ENCODE measurements at places on chromosomes 7 and 10. TPM values are rescaled to one million over a fixed set of nuclear protein-coding genes. Genes with fewer than 3 reads are reported as not detected.
A peak's percentile ranks its signal among the peaks of the same experiment; 100 is the strongest.

DNA sequence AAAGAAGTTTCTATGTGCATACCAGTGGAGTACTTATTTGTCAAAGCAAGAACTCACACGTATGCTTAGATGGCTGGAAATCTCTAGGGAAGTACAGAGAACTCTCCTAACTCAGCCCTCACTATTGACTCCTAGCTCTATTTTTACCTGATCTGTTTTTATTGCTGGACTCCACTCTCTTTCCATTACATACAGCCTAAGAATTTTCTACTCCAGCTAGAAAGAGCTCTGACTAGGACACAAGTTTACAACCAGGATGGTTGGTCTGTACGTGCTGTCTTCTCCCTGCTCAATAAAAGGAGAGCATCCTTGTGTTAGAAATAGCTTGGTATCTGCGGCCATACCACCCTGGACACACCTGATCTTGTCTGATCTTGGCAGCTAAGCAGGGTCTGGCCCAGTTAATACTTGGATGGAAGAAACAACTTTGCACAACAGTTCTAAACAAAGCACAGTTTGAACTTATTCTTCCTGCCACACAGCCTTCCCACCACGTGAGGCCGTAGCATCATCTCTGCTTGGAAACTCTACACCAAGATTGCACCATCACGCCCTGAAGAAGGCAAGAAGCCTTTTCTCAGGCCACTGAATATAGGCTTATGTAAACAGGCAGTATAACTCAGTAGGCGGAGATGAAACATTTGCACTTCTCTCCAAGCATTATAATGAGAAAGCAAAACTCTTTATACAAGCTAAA is 50.7 kb downstream of the KCNMA1 start:
- peak; percentile 63 for DNase-seq

SFRP4 gene
- total RNA-seq: 171 TPM

DNA sequence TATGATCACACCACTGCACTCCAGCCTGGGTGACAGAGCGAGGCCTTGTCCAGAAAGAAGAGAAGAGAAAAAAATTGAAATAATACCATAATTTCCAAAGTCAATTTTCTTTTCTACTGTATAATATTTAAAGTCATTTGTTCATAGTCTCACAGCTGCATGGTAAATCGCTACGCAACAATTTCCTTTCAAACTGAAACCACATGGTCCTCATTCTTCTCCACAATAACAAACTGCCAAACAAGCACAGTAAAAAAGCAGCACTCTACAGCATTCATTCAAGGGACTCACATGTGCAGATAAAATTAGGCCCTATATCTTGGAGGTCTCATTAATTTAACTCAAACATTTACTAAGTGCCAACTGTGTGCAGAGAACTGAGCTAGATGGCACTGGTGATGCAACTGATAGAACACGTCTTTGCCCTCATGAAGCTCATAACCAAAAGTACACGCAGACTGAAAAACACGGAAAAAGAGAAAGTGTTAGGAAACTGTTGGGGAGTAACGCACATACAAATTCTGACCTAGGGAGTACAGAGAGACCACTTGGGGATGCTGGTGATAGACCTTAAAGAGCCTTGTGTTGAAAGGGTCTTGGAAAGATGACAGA is 68.4 kb upstream of the SRRM3 start:
- no peak for DNase-seq

TACR2 gene
- not detected for total RNA-seq

- no peak for DNase-seq
These were observed 137.5 kb upstream of the TCF7L2 start for GRCh38 chr10:112812586-112812985.

OR2A12 gene
- total RNA-seq: not detected

DNA sequence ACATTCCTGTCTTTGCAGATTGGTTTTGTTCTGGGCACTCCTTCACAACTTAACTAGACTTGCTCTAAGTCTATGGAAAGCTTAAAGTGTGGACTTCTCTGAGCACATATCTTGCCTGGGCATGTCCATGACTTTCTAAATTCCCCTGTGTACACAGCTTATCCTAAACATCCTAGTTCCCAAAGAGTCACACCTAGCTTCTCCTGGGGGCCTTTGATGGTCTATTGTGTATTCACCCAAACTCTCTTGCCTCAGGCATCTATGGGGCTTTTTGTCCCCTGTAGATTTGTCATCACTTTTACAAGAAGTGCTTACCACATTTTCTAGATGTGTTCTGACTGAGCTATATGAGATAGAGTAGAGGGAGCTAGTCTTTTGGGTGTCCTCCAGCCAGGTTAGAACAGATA is 12.2 kb upstream of the ZNF488 start:
- peak; percentile 34 for DNase-seq

DRGX gene
- total RNA-seq: not detected

DHX32 gene
- 20.2 TPM for total RNA-seq

HIF1AN gene
- 12.9 TPM for total RNA-seq
